ENCODE measurements at places on chromosomes 13 and 19.
A peak's percentile ranks its signal among the peaks of the same experiment; 100 is the strongest.

- DNase-seq: no peak
Measured at GRCh38 chr13:65789815-65790214, 1440.3 kb downstream of the PCDH9 start.

DNA sequence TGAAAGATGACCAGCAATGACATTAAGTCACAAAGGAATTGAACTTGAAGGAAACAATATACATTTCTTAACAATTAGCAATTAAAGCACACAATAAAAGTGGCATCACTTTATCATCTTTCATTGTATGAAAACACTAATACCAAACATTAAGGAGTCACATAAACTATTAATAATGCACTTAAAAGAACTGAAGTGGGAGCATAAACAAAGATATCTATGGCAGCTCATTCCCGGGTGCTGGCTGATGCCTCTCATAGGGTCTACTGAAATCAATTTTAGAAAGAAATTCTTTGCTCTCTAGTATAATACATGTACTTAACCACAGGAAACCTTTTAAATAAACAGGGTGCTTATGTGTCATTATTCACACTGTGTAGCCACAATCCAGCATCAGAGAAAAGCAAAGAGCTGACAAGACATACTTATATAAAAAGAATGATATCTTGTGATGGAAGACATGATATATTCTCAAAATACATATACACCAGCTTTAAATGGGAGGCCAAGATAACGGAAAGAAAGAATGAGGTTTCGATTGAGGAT, 1207.8 kb downstream of the EFNB2 start:
- DNase-seq: no peak

DNA sequence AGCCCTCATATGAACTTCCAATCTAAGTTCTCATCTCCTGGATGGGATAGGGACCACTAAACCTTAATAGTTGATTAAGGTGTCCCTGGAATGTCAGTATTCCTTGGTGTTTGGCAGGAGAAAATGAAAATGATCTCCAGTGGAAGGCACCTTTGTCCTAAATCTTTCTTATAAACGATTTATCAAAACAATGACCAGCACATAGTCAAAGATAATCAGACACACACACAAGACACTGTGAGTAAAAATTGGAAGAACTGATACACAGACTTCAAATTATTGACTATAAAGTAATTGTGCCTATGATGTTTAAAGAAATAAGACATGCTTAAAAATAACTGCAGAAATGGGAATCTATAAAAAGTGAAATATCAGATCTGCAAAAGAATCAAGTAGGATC, 13.7 kb downstream of the CEBPA start:
- DNase-seq: no peak

GRCh38 chr13:47832458-47832972, 168.6 kb downstream of the SUCLA2 start:
- DNase-seq: no peak

GRCh38 chr19:362683-363082, 18.1 kb upstream of the MIER2 start:
- no peak for DNase-seq

DNA sequence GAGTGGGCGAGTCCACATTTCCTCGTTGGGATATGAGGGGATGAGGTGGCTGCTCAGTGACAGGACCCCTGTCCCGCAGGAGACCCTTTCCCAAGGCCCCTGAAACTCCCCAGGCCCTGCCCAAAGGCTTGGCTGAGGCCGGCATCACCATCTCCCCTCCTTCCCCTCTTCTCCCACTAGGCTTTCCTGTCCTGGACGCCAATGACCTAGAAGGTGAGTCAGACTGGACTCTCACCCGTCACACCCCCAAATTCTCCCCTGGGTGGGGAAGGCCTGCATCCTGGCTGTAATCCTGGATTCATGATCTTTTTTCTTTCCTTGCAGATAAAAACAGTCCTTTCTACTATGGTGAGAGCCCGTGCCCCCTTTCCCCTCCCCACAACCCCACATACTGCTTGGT, 5.3 kb downstream of the FXYD3 start:
- DNase-seq: no peak

GRCh38 chr13:84118839-84119409, 236.7 kb upstream of the SLITRK1 start:
- DNase-seq: no peak

DNA sequence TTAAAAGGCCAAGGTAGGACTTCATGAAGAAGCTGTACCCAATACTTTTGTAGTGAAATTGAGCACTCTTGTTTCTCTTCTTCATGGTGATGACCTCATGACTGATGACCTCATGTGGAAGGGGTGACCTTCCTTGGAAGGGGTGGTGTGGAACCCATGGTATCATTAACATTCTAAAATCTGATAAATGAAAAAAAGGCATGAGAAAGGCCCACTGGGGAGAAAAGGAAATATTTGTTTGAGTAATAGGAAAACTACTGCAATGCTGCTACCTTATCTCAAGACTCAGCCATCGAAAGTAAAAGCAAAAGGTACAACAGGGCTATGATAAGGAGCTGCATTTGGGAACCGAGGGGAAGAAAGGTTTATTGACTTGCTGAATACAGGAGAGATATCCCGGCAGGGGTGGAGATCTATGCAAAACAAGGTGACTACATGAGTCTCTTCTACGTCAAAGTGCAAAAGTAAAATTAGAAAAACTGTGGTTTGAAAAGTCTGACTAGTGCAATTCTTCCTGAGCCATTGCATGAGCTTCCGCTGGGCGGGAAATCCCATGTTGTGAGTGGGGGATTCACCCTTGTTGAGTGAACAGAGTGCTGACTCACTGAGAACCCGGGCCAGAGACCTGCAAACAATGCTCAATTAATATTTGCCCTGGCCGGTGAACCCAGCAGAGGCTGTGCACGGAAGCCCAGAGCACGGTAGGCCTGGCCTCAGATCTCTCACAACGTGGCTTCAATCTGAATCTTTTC, 138.9 kb upstream of the RFC3 start:
- DNase-seq: peak; percentile 88

GRCh38 chr19:1227304-1228054, 10.3 kb downstream of the CBARP start:
- DNase-seq: no peak

DNA sequence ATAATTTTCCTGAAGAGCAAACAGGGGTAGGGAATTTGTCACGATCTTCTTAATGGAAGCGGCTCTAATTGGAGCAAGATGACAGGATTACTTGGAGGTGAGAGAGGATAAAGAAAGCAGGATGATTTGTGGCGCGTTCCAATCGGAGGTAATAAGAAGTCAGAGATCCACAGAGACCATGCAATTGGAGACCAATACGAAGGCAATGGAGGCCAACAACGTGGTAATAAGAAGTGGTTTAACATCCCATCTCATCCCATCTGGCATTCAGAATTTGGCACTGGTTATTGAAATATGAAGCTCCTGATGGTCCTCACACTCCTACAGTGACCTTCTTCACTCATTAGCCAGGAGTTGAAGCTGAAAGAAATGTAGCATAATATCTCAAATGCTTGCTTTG, 130.6 kb downstream of the DLEU7 start:
- DNase-seq: no peak

GRCh38 chr19:46112527-46112926, 12.0 kb downstream of the IGFL3 start:
- DNase-seq: no peak

- no peak for DNase-seq
Measured at GRCh38 chr19:12790628-12791344, 500 bp upstream of the JUNB start.

GRCh38 chr13:73141292-73141771, 82.5 kb downstream of the KLF5 start:
- DNase-seq: no peak

GRCh38 chr13:56457535-56458190, 683.1 kb upstream of the PRR20A start:
- DNase-seq: no peak

DNA sequence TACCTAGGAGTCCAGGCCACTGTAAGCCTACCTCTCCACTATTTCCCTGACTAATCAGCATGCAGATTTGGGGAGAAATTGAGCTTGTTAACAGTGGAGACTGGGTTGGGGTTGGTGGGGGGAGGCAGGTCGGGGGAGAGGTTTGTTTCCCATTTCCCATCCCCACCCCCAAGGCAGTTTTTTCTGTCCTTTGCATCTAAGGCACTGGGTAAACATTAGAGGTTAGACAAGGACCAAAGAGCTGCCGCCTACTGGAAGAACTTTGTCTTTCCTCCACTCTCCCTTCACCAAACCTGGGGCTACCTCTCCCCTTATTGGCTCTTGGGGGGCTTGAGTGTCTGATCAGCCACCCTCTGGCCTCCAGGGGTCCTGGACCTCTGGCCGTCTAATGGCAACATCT, 953 bp downstream of the KCNN4 start:
- DNase-seq: peak; percentile 72

- no peak for DNase-seq
Measured at GRCh38 chr13:111006506-111007031, 91.7 kb upstream of the ANKRD10 start.

DNA sequence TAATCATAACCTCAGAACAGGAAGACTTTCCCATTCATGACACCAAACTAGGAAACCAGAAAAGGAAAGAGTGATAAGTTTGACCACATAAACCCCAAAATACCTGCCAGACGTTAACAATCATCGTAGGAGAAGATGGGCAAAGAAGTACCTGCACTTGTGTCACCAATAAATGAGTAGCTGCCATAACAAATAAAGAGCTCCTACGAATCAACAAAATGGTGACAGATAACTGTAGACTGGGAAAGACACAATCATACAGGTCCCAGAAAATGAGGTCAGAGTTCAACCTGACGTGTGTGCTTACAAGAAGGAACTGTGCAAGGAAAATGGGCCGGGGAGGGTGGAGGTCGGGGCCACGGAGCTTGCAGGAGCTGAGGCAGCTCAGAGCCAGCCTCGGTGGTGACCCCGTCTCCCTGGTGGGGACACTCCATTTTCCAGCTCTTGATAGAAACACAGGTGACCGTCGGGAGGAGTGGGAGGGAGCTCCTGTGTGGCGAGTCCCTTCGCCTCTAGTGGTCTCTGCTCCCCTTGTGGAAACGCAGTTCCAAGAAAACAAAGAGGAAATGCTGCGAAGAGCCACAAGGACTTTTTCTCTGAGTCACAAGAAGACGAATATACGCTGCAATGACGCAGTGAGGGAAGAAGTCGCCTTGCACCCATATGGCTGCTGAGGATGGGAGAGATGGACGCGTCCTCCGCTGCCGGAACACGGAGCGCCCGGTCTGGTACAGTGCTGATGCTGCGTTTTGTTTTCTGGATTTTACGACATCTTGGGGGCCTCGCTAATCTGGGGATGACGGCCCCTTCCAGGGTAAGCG, 9.5 kb downstream of the PIP5K1C start:
- DNase-seq: no peak

DNA sequence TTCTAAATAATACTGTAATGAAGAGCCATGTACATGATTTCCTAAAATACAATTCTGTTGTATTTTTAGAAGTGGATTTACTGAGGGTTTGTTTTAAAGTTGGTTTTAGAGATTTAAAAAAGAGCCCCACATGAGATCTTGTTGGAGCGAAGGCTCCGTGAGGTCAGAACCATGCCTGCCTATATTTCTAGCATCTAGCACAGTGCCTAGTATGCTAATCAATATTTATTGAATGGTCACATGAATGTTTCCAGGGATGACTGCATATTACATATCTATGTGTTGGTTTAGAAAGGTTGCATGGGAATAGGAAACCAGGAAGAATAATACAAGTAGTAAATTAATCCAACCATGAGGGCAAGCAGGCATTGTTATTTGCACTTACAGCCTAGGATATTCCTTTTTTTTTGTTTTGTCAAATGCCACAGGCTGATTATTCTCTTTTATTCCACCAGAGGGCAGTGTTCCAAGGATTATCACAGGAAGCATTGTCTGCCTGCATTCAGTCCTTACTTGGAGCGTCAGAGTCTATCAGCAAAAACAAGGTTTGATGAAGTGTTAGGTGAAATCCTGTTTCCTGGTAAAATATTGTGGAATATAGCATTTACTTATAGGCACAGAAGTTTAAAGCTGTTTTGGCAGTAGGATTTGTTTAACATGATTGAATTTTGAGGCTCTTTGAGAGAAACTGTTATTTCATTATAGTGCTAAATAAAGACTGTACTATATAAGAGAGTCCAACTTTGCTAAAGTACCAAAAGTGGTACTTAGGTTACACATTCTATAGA, 46.8 kb downstream of the COG3 start:
- DNase-seq: peak; percentile 58

DNA sequence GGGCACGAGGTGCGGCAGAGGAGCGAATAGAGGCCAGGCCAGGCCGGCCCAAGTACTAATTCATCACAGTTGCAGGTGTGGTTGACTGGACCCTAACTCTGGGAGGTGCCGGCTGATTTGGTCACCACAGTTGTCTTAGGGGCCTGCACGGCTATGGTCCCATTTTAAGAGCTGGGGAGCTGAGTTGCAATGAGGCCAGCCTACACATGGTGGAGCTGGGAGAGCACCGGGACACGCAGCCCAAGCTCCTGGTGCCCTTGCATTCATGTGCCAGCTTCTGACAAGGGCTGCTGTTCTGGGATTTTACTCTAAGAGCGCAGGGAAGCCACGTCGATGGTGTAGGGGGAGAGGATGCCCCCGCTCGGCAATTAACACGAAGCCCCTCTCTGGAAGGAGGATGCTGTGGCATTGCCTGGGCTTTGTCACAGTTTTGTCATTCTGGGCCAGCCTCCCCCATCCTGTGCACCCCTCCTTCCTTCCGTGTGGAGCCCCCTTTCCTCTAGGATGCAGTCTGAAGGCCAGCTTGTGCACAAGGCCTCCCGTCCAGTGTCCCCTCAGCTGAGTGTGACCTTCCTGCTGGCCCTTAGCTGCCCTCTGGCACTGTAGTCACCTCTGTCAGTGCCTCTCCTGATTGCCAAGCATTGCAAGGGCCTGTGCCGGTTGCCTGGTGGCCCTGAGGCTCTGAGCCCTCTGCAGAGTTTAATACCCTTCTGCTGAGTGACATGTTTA, 109.4 kb upstream of the C1QTNF9B start:
- no peak for DNase-seq

DNA sequence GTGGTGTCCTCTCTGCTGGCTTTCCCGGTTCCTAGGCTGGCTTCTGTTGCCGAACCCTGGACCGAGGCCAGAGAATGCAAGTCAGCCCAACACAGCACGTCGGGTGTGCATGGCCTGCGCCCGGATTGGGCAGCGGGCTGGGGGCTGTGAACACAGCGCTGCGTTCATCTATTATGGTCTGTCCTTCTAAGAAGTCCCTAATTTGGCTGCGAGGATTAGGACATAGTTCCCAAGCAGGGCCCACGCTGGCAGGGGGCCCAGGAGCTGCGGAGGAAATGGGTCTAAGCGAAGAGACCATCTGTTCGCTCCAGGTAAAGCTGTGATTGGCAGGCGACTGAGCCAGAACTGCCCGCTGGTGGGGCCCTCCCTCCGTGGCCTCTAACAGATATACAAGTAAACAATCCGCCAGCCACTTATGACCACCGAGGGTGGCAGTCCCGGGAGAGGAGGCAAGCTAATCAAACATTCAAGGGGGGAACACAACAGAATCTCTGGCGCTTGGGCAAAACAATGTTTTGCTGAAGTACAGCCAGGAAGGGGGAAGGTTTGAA, 6.0 kb downstream of the SYCE2 start:
- no peak for DNase-seq

DNA sequence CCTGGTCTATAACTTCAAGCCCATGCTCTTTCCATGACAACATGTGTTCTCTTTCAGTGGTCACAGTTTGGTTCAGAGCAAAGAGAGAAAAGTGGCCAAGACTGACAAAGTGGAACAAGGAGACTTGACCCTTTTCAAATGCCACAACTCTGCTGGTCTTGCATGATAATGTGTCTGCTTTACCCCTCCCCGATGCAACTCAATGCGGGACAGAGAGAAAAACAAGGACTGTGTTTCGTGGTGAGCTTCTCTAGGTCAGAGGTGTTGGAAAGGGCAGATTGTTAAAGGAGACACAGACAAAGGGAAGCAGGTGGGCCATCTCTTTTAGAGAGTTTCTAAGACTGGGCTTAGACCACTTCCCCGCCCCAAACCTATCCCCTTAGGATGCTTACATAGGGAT, 61.6 kb upstream of the SERTM1 start:
- no peak for DNase-seq
